ENCODE measurements at places on chromosomes 7 and 10. TPM values are rescaled to one million over a fixed set of nuclear protein-coding genes. Genes with fewer than 3 reads are reported as not detected.

UNCX gene
- not detected for polyA plus RNA-seq

MRLN gene
- not detected for polyA plus RNA-seq

CALML5 gene
- not detected for polyA plus RNA-seq

H2AZ2 gene
- polyA plus RNA-seq: 389 TPM

SERPINE1 gene
- polyA plus RNA-seq: 4,174 TPM

DNA sequence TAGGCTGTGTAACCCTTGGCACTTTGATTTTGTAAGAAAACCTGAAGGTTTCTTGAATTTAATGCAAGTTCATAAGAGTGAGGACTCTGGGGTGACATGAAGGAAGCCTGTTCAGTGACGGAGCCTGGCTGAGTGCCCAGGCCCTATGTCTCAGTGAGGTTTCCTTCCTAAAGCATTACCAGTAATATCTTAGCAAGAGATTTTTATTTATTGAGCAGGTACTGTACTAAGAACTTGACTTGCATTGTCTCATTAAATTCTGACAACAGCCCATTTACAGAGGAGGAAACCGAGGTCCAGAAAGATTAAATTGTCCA is 197.2 kb downstream of the HECW1 start:
- H3K27ac ChIP-seq: no peak overlapping the region
- H3K36me3 ChIP-seq: no peaks in the 10 kb centered on the region
- no peak overlapping the region for H3K4me3 ChIP-seq
- H3K27me3 ChIP-seq: no peaks in the 10 kb centered on the region
- H3K4me1 ChIP-seq: no peaks in the 10 kb centered on the region

DNA sequence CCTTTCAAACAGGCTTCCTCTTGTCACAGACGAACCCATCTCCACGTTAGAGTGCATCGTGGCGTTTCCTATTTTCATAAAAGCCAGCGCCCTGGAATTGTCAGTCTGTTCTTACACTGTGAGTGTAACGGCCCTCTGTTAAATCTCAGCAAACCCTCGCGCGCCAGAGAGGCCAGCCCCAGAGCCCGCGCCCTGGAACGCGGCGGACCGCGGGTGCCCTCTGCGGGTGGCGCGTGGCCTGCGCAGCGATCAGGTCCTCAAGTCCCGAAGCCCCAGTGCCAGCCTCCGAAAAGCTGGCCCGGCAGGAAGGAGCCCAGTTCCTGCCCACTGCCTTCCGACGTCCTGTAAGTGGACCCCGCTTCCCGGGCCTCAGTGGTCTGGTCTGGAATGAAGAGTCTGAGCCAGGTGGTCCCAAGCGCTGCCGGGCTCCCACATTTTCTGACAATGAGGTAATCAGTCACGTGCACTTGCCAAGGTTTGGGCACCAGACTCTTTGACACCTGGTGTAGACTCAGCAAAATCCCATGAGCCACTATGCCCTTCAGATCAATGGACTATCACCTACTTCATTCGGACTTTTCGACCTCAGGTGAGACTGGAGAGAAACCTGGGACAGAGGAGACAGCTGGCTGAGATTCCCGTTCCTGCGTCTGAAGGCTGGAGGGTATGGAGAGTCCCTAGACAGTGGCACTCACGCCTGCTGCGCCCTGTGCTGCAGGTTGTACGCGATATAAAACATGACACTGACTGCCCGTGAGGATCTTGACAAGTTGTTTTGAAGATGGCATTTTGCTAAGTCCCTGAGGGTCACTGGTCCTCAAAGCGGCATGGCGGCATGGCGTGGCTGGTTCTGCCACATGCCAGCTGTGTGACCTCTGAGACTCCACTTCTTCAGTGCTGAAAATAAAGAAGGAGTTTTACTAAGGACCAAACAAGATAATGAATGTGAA is 109.4 kb upstream of the LANCL2 start:
- peak overlapping the region; percentile 67 for H3K4me3 ChIP-seq
- peak overlapping the region; percentile 58 for H3K27ac ChIP-seq
- no peaks in the 10 kb centered on the region for H3K36me3 ChIP-seq
- DNase-seq: peak; percentile 93
- H3K27me3 ChIP-seq: no peaks in the 10 kb centered on the region
- no peaks in the 10 kb centered on the region for H3K4me1 ChIP-seq

DNA sequence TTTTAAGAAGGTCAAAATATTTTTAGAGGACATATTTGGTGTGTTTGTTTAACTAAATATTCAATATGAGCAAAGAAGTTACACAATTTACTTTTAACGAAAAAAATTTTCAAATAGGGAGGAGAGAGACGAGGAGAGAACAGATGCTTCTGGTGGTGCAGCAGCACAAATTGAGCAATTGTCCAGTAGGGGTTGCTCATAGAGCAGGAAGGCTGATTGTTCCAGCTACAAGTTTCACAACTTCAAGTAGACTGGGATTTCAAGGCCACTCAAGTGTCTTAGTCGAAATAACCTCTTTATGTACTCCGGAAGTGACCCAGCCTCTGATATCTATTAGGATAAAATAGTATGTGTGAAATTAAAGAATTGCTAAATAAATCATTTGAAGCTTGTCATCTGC is 197.9 kb downstream of the HDAC9 start:
- H3K36me3 ChIP-seq: peaks cover 3% of the 10 kb centered on the region
- no peaks in the 10 kb centered on the region for H3K27me3 ChIP-seq

DNA sequence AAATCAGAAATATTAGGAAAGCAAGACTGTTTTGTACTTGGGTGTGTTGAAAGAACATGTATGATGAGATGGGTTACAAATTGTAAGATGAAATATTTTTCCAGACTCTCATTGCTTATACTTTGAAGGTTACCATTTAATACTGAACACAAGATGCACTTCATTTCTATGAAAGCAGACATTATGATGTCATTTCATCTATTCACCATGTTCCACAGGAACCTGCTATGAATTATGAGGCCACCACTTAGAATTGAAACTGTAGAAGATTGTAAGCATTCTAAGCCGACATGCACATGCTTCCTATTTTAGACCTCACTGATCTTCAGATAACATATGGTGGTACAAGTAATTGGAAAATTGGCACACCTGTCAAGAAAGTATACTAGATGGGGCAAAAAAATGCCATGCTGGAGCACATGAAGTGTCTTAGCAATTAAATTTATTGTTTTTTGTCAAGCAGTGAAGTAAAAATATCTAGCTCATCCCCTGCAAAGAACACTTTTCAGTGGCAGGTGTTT is 195.0 kb downstream of the PHF14 start:
- H3K36me3 ChIP-seq: peaks cover 25% of the 10 kb centered on the region
- H3K27me3 ChIP-seq: no peaks in the 10 kb centered on the region
- no peak overlapping the region for H3K4me3 ChIP-seq

GRCh38 chr7:47542051-47542450 is 39.9 kb downstream of the TNS3 start:
- H3K27me3 ChIP-seq: no peaks in the 10 kb centered on the region
- H3K36me3 ChIP-seq: peaks cover 18% of the 10 kb centered on the region
- no peak for DNase-seq

- H3K27ac ChIP-seq: no peak overlapping the region
- no peaks in the 10 kb centered on the region for H3K4me1 ChIP-seq
- H3K4me3 ChIP-seq: no peak overlapping the region
- no peak for DNase-seq
Observed at GRCh38 chr7:116280803-116281202, 70.5 kb downstream of the TES start.

DNA sequence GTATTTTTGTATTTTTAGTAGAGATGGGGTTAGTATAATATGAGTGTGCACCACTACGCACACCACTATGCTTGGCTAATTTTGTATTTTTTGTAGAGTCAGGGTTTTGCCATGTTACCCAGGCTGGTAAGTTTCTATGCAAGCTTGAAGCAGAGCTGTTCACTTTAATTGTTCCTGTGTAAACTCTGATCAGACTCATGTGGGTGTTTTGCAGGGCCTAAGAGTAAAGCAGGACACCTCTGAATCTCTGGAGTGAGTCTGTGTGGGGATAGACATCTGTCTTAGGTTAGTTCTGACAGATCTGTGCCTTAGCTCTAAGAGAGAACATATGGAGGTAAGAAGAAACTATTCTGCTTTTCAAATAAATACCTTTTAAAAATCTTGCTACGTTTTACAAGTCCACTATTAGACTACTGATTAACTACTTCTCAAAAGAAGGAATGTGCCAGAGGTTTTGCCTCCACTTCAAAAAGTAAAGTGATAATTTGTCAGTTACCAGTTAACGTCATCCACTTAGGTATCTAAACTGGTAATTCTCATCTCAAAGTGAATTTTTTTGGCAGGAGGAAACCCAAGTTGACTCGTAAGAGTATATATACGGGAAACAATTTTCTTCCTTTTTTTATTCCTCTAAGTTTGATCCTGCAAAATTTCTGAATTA is 1.1 kb downstream of the COL17A1 start:
- H3K4me1 ChIP-seq: no peaks in the 10 kb centered on the region
- no peaks in the 10 kb centered on the region for H3K27me3 ChIP-seq
- no peak for DNase-seq
- no peak overlapping the region for H3K27ac ChIP-seq
- no peaks in the 10 kb centered on the region for H3K36me3 ChIP-seq

DNA sequence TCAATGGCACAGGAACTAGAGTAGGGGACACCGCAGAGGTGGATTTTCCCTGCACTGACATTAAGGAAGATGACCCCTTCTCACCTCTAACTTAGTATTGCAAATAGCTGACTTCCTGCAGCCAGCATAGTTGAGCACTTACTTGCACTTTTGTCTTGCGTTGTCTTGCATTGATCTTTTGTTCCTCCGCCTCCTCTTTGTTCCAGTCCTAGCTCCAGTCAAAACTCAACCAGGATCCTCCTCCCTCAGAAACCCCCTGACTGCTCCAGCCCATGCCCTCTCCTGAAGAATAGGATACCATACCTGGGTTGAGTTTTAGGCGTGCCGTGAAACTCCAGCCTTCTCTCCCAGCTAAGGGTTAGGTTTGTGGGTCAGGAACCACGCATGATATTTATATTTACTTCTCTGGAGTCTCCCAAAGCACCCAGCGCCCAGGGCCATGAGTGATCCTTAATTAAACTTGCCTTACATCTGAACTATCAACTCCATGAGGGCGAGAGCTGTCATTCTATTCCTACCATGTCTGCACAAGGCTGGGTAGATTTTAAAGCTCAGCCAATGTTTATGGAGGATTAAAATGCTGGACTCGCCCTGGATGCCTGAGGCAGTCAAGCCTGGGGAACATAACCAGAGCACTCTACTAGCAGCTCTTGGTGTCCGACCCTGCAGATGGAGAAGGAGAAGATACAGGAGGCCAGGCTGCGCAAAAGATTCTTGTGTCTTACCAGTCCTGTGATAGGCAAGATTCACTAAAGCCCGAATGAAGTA is 14.1 kb downstream of the ZNF467 start:
- no peak for DNase-seq
- H3K4me3 ChIP-seq: no peak overlapping the region
- no peaks in the 10 kb centered on the region for H3K36me3 ChIP-seq
- no peaks in the 10 kb centered on the region for H3K4me1 ChIP-seq

DNA sequence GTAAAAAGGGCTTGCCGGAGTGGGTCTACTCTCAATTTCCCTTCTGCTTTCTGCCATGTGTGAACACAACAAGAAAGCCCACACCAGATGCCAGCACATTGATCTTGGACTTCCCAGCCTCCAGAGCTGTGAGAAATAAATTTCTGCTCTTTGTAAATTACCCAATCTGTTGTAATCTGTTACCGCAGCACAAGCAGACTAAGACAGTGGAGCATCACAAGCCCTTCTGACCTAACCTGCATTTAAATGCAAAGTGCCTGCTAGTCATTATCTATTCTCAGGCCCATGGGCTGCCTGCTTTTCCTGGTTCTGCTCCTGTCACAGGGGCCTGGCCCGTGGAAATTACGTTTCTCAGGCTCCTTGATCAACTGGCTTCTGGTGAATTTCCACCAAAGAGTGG is 199.3 kb upstream of the AUTS2 start:
- no peak overlapping the region for H3K27ac ChIP-seq
- no peak overlapping the region for H3K4me3 ChIP-seq
- peaks cover 26% of the 10 kb centered on the region for H3K4me1 ChIP-seq
- DNase-seq: peak; percentile 29
- no peaks in the 10 kb centered on the region for H3K27me3 ChIP-seq

DNA sequence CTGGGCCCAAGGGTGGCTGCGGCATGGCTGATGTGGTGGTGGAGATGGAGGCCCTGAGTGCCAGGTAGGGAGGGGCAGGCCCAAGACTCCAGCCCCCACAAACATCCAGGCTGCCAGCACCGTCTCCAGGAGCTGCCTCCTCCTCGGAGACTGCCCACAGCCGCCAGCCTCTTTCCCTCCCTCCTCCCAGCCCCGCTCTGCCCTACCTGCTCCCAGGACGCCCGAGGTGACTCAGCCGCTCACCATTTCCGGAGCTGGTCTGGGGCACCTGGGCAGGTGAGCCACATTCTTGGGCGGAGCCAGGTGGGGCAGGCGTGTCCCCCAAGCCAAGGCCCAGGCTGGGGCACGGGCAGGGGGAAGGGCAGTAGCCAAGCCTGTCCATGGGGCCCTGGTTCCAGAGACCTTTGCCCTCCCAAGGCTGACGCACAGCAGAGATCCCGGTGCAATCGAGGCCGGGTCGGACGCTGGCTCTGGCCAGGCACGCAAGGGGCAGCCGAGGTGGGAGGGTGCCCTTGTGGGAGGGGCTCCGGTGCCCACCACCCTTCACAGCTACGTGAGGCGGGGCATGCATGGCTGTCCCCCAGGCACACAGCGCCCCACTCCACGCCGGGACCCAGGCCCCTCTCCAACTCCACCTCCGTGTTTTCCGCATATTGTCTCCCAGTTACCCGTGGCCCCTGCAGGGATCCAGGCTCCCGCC is 8.8 kb downstream of the ADAP1 start:
- H3K36me3 ChIP-seq: no peaks in the 10 kb centered on the region
- no peak for DNase-seq
- H3K4me1 ChIP-seq: no peaks in the 10 kb centered on the region
- H3K27me3 ChIP-seq: no peaks in the 10 kb centered on the region

DNA sequence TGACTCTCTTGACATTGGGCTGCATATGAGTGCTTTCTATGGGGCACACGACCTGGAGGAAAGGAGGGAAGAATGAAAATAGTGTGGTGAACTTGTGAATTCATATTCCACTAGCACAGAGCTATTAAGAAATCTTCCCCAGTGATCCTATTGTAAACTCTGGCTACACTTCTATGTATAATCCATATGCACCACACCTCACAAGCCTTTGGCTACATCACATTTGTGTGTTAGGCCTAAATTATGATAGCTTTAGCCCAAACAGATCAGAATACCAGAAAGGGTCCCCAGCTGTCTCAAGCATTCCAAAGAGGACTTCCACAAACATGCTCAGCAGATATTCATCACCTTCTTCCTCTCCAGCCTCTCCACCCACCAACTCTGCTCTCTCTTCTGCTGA is 9.7 kb upstream of the IFIT1B start:
- no peaks in the 10 kb centered on the region for H3K27me3 ChIP-seq
- DNase-seq: no peak
- no peaks in the 10 kb centered on the region for H3K36me3 ChIP-seq
- no peak overlapping the region for H3K27ac ChIP-seq
- H3K4me3 ChIP-seq: no peak overlapping the region

Measured in SK-N-SH (cell line).